ENCODE measurements at places on chromosomes 6 and 20.

DNA sequence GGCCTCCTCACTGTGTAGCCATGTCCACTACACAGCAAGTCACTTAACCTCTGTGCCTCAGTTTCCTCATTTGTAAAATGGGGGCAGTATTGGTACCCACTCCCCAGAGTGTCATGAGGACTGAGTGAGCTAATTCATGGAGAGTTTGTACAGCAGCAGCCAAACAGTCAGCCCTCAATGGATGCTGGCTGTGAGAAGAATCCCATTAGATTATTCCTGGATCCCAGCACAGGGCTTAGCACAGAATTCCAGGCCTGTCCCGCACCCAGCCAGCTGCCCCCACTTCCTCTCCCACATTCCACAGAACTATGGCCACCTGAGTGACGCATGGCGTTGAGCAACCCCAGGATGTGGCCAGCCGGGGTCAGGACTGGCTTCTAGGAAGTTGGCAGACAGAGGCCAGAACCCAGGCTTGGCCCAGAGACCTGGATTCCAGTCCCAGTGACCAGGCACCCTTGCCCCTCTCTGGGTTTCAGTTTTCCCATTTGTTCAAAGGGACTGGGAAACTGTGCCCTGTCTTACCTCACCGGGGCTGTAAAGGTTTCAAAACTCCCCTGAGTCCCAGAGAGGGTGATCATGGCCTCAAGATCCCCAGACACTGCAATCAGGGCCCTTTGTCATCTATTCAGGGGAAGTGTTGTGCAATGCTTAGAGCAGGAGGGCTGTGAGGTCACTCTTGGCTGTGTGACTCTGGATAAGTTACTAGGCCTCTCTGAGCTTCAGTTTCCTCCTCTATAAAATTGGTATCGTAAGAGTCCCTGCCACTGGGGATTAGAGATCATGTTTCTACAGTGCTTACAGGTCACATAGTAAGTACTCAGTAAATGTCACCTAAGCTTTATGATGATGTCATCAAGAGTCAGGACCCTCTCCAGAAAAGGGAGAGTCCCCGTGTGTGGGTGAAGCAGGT is 3.0 kb upstream of the TGM2 start:
- DNase-seq = peak; percentile 27

GRCh38 chr6:163983679-163984078 is 569.2 kb downstream of the QKI start:
- no peak for DNase-seq

- no peak for DNase-seq
These were observed 75.0 kb downstream of the SHLD1 start for GRCh38 chr20:5825130-5825719.

- no peak for DNase-seq
These were observed 25.8 kb upstream of the TMEM217 start for GRCh38 chr6:37283671-37284151.

GRCh38 chr20:29298759-29299613 is 1958.5 kb upstream of the DEFB115 start:
- DNase-seq = no peak

DNA sequence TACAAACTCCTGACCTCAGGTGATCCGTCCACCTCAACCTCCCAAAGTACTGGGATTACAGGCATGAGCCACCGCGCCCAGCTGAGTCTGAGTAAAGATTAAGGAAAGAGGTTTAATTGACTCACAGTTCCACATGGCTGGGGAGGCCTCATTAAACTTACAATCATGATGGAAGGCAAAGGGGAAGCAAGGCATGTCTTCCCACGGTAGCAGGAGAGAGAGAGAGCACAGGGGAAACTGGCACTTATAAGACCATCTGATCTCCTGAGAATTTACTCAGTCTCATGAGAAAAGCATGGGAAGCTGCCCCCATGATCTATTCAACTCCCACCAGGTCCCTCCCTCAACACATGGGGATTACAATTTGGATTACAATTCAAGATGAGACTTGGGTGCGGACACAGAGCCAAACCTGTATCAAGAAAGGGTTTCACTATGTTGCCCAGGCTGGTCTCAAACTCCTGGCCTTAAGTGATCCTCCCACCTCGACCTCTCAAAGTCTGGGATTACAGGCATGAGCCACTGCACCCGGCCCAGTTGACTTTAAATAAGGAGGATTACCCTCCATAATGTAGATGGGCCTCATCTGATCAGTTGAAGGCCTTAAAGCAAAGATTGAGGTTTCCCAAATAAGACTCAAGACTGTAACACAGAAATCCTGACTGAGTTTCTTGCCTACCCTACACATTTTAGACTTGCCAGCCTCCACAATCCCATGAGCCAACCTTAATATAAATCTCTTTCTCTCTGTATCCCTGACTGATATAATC is 13.1 kb upstream of the PEX7 start:
- DNase-seq = no peak

- DNase-seq = no peak
These were observed 571.7 kb downstream of the DHX35 start for GRCh38 chr20:39533858-39534257.

GRCh38 chr6:134340179-134340975 is 22.5 kb upstream of the SGK1 start:
- DNase-seq = no peak

GRCh38 chr6:104689551-104690205 is 170.0 kb downstream of the HACE1 start:
- no peak for DNase-seq

DNA sequence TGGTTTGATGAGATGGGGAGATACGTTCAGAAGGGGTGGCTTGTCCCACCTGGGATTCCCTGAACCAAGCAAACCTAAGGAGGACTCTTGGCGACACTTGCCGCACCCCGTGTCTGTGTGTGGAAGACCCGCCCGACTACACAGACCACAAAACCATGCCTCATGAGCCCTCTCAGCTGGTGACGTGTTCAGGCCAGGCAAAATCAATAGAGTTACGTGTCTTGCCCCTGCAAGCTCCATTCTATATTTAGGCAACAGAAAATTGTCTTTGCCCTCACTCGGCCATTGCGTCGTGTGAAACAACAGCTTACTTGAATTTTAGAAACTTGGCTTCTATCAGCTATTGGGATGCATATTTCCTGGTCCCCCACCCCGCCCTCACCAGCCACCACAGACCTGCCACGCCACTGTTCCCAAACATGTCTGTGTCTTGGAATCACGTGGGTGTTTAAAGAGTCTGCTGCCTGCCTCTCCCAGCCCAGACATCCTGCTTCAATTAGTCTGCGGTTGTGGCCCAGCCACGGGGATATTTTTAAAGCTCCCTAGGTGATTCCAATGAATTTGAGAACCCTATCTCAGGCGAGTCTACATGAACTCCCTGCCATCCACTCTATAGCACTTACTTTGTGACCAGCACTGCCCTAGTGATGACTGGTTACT is 279.2 kb upstream of the EXOC2 start:
- no peak for DNase-seq

GRCh38 chr20:36018208-36018988 is 50.0 kb downstream of the CNBD2 start:
- no peak for DNase-seq

- peak; percentile 84 for DNase-seq
These were observed 97.5 kb downstream of the CDH26 start for GRCh38 chr20:60055740-60056139.

GRCh38 chr20:41331731-41332130 is 8.9 kb upstream of the LPIN3 start:
- DNase-seq = no peak

DNA sequence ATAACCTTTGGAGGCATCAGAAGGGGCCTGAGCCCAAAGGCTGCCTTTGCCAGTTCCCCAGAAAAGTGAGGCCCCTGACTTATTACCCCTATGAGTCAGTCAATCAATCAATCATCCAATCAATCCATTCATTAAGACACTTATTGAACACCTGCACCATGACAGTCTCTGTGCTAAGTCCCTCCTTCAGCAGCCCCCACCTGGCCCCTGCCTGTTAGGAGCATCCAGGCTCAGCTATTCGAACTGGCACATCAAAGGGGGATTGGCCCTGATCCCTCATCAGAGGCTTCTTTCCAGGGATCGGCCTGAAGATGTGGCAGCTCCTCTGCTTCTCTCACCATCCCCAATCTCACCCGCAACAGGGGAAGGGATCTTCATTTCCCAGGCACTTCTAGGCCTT is 27.7 kb upstream of the VEGFA start:
- no peak for DNase-seq

DNA sequence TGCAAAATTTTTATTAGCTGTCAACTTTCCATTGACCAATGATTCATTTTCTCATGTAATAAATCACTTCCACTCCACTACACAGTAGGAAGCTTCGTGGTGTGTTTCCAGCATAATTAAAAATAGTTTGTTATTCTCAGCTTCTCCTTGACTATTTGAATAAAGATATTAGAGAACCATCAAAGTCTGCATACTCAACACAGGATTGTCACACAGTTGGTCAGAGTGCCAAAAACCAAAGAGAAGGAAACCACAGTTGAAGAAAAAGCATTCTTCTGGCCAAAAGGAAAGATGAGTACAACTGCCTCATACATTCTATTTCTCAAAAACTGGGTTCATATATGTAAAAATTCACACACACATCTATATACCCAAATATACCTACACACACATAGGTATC is 455.1 kb upstream of the HSF2 start:
- DNase-seq = no peak

- DNase-seq = no peak
These were observed 22.6 kb upstream of the XRN2 start for GRCh38 chr20:21280522-21281016.

DNA sequence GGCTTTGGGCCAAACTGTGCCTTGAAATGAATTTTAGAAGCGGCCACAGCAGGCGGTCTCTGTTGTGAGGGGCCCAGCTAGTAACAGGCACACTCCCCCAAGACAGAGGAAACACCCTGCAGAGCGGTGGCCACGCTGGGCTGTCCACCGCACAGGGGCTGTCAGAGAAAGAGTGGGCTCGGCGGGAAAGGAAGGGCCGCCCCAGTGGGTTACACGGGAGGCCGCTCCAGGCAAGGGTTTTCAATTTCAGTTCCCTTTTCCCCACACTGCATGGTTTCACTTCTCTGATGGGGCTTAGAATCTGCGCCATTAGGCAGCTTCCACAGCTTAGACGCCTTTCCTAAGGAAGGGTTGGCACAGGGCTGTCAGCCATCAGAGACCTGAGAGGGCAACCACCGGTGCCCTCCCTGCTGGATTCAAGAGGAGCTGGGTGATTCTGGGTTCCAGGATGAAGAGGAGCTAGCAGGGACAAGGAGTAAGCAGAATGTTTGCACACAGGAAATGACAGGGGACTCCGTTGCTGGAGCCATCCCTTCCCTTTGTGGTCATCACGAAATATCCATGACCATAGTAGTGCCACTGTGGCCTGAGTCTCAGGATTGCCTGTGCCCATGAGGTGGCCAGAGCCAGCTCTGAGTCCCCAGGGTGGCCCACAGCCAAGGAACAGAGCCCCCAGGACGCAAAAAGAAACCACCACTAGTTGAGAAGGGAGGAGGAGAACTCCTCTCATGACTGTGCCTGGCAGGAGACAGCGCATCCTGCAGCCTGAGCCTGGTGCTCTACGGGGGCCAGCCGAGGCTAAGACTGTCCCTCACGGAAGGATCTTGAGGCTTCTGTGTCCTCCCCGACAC is 282.7 kb downstream of the NRN1 start:
- no peak for DNase-seq

- DNase-seq = no peak
These were observed 10.5 kb downstream of the SYTL3 start for GRCh38 chr6:158660333-158660754.

DNA sequence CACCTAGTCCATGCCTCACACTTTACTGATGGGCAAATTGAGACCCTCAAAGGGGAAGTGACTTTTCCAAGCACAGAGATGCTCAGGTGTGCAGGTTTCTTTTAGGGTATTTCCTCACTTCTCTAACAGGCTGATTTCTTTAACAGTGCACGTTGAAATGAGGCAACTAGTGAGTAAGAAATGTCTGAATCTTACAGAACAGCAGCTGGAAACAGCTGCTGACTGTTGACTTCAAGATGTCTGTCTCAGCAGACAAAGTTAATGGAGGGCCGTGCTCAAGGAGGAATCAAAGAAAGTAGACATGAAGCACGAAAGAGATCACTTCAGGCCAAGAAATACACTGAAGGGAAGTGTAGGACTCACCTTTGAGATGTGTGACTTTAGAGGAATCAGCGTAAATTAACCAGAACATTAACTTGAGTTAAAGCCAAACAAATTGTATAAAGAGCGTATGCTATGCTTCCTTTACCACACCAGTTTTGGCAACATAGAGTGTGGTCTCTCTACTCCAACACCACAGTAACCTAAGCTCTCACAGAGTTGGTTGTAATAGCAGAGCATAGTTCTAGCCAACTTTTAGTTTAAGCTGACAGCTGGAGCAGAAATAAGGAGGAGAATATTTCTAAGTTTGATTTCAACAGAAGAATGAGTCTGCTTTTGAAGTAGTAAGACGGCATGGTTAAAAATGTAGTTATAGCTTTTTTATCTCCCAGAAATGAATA is 60.9 kb downstream of the SAMD3 start:
- DNase-seq = no peak

GRCh38 chr6:130215526-130215925 is 7.2 kb downstream of the SAMD3 start:
- DNase-seq = peak; percentile 22

DNA sequence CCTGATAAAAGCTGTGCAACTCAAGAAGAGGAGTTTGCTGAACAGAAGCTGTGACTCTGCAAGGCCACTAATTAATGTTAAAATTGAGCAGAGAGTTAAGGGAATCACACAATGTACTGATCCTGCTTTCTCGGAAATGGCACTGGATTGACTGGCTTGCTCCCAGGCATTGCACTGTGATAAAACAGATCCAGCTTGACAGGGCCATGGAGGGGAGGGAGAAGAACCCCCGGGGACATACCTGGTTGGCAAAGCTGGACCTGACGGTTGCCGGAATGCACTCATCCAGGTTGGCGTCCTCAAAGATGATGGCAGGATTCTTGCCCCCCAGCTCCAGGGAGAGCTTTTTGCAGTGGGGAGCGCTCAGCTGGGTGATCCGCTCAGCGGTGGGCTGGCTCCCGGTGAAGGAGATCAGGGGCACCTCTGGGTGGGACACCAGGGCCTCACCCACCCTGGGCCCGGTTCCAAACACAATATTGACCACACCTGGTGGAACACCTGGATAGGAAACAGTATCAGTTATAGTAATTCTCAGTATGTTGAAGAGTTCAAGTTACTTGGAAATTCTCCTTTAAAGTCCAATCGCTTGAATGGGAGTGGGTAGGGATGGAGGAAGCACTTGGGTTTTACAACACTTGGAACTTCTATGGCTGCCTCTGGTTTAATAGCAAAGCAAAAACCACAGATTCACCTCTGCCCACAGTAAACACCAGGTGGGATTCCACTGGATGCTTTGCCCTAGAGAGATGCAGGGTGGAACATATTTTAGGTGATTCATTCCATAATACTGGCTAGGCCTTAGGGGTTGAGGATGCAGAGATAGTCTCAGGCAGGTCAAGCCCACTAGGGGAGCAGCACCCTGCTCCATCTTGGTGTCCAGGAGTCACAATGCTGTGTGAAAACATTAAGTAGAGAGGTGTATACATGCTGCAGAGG is 17.1 kb downstream of the ALDH8A1 start:
- no peak for DNase-seq

Measured in NK-92 treated with Interleukin-12 subunit alpha and Interleukin-12 subunit beta, amount 100 ng/mL, for 24 hours (cell line).